Articular chondrocyte of knee joint (primary cell): ENCODE measurements at places on chromosomes 6 and 20. TPM values are rescaled to one million over a fixed set of nuclear protein-coding genes. Genes with fewer than 3 reads are reported as not detected.

RNF146 gene
- total RNA-seq: 60.6 and 72.3 TPM in 2 replicates

BMP7 gene
- not detected in 2 replicates for total RNA-seq

ASIP gene
- 0.22 TPM in 1 of 2 replicates, not detected in the other for total RNA-seq

OXT gene
- total RNA-seq: not detected in 2 replicates

MUC22 gene
- total RNA-seq: not detected in 2 replicates

FGD2 gene
- not detected in 2 replicates for total RNA-seq

HCK gene
- 0.11 TPM in 1 of 2 replicates, not detected in the other for total RNA-seq

POM121L2 gene
- total RNA-seq: not detected in 2 replicates

PHF3 gene
- 61.2 and 86.8 TPM in 2 replicates for total RNA-seq

TAGAP gene
- 0.11 TPM in 1 of 2 replicates, not detected in the other for total RNA-seq

C6orf118 gene
- not detected in 2 replicates for total RNA-seq

WFDC10B gene
- not detected in 2 replicates for total RNA-seq

SLC22A1 gene
- total RNA-seq: 0.52 and 1.1 TPM in 2 replicates

SLC32A1 gene
- not detected in 2 replicates for total RNA-seq

TNNC2 gene
- total RNA-seq: 0.39 and 1.4 TPM in 2 replicates

PLA2G7 gene
- not detected in 2 replicates for total RNA-seq

BACH2 gene
- 0.91 and 1.3 TPM in 2 replicates for total RNA-seq

SYNDIG1 gene
- total RNA-seq: 0.86 and 1.2 TPM in 2 replicates
